ENCODE measurements at places on chromosomes 6 and 20.

DNA sequence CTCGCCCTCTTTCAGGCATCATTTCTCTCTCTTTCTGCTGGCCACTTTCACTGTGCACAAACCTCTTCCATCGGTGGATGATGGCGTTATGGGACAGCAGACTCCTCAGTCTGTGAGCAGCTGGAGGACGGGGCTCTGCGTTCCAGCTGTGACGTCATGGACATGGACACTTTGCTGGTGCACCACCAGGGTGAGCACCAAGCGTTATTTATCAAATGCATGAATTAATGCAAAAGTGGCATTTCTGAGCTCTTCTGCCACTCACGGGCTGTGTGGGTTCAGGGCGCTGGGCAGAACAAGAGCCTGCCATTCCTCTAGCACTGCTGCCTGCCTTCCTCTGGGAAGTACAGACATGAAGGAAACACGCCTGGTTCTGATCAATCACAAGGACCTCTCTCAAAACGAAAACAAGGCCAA lies 82.9 kb upstream of the MPC1 start:
- H3K27ac ChIP-seq, result peak overlapping the region; percentile 55
- H3K4me1 ChIP-seq, result peaks cover 25% of the 10 kb centered on the region
- H3K27me3 ChIP-seq, result no peaks in the 10 kb centered on the region
- DNase-seq, result no peak

DNA sequence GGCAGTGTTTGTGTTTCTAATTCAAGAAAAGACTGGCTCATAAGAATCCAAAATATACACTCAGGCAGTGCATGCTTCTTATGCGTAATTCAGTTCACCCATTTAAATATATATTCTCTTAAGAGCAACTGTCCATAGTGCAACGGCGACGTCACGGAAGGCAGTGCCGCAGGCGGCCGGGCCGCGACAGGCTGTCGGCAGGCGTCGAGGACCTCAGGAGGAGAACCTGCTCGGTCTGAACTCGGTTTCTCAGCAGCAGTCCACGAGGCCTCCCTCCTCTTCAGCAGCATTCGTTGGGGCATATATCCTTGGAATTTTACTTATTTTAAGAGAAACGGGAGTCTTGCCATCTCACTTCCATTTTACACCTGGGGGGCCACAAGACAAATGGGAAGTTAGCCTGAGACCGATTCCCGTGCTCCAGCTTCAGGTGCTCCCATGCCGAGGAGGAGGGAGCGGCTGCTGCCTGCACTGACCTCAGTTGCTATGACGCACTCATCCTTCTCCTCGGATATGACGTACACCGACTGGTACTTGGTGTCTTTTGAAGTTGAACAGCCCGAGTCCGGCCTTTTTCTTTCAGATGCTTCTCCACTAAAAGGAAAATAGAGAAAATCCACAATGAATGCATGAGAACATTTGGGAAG lies 8.2 kb downstream of the DLL1 start:
- H3K27ac ChIP-seq, result no peak overlapping the region
- no peaks in the 10 kb centered on the region for H3K36me3 ChIP-seq
- no peak overlapping the region for H3K4me3 ChIP-seq

DNA sequence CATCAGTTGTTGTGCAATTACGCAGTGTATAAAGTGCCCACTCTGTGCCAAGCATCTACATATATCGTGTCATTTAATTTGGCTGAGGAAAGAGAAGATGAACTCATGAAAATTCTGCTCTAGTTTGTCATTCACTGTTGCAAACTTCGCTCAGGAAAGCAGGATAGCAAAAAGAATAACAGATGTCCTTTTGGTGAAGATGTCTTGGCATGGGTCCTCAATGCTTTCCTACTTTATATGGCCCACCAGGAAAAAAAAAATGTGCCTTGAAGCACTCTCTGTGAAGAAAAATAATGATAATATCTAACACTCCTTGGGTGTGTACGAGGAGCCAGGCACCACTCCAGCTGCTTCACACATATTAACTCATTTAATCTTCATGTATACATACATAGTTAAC lies 5.6 kb upstream of the PHACTR1 start:
- H3K4me3 ChIP-seq, result no peak overlapping the region
- no peak overlapping the region for H3K27ac ChIP-seq
- H3K36me3 ChIP-seq, result no peaks in the 10 kb centered on the region
- peaks cover 14% of the 10 kb centered on the region for H3K4me1 ChIP-seq
- no peak for DNase-seq

DNA sequence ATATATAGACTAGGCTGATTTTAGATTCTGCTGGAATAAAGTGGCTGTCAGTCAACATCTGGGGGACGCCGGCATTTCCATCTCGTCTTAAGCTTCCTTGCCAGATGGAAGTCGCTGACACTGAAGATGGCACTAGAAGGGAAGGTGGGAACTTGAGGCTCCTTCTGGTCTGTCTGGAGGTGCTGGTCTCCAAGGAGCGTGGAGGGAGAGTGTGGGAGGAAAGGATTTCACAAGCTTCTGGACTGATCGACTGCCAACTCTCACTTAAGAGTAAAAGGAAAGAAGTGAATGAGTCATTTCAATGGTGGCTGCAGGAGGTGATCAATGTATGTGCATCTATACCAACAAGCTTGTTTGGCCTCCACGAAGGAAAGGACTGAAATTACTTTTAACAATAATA lies 40.4 kb downstream of the DUSP22 start:
- DNase-seq, result no peak
- H3K36me3 ChIP-seq, result peaks cover 5% of the 10 kb centered on the region
- no peaks in the 10 kb centered on the region for H3K27me3 ChIP-seq

GRCh38 chr6:122789182-122790027 lies at the start of gene SMPDL3A:
Gene SMPDL3A (plus strand): TSS chr6:122789258. CDS start chr6:122789347, 89 bp downstream.
- no peaks in the 10 kb centered on the region for H3K27me3 ChIP-seq
- H3K36me3 ChIP-seq, result no peaks in the 10 kb centered on the region
- H3K4me1 ChIP-seq, result peaks cover 32% of the 10 kb centered on the region
- peak; percentile 94 for DNase-seq

- H3K4me1 ChIP-seq, result peaks cover 2% of the 10 kb centered on the region
- no peaks in the 10 kb centered on the region for H3K36me3 ChIP-seq
- H3K27ac ChIP-seq, result no peak overlapping the region
- DNase-seq, result no peak
Measured at GRCh38 chr20:8260837-8261251, 128.8 kb downstream of the PLCB1 start.

DNA sequence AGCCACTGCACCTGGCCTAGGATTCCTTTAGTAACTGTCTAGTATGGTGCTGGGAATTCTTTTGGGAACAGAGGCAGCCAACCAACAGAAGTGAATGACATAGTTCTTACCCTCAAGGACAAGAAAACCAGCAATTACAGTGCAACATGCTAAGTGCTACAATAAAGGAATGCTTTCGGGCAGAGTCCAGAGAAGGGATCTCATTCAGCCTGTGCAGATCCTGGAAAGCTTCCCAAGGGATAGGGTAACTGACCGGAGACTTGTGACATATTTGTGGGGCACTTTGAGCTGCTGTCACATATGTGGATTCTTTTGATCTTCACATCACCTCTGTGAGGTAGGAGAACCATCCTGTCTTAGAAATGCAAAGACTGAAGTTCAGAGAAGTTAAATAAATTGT lies 46.8 kb downstream of the C6orf15 start:
- no peak overlapping the region for H3K4me3 ChIP-seq
- no peak for DNase-seq
- peaks cover 11% of the 10 kb centered on the region for H3K4me1 ChIP-seq
- no peaks in the 10 kb centered on the region for H3K36me3 ChIP-seq
- no peaks in the 10 kb centered on the region for H3K27me3 ChIP-seq

GRCh38 chr20:62787321-62787720 lies 9.0 kb upstream of the MRGBP start:
- H3K27me3 ChIP-seq, result peaks cover 2% of the 10 kb centered on the region
- no peak overlapping the region for H3K4me3 ChIP-seq
- DNase-seq, result no peak
- H3K4me1 ChIP-seq, result peaks cover 13% of the 10 kb centered on the region

Data from chondrocyte (in vitro differentiated cells).